Daoy (cell line): ENCODE measurements at places on chromosomes 4 and X. TPM values are rescaled to one million over a fixed set of nuclear protein-coding genes. Genes with fewer than 3 reads are reported as not detected.

Gene BTC
- 0.03 and 0.29 TPM in 2 replicates for total RNA-seq

Gene PABPC1L2A
- total RNA-seq, result not detected in 2 replicates

Gene STBD1
- 0.57 and 1.8 TPM in 2 replicates for total RNA-seq

Gene HERC5
- 11.5 and 12.0 TPM in 2 replicates for total RNA-seq

Gene GAGE2A
- total RNA-seq, result 43.6 and 61.7 TPM in 2 replicates

Gene NDP
- total RNA-seq, result 0.06 TPM in 1 of 2 replicates, not detected in the other

DNA sequence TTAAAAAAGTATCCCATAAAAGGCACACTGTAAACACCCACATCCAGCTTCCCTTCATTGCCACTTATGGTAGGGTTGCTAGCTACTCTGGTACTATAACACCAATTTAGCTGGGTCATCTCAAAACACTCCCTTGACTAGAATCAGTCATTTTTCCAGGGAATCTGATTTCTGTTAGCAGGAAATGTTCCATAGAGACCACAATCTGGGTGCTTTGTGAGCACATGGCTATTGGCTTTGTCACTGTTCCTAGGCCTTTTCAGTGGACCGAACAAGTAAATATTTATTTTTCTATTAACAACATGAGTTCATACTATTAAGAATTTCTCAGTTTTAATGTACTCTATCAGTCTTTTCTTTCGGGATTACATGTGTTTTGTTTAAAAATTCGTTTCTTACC lies 404.7 kb upstream of the GNPDA2 start:
- DNase-seq, result no peak

- DNase-seq, result no peak
Observed at GRCh38 chr4:158004101-158004500, 168.7 kb downstream of the GASK1B start.

Gene OPN1MW3
- total RNA-seq, result not detected in 2 replicates

Gene SH3D19
- total RNA-seq, result 5.3 and 5.8 TPM in 2 replicates
